ENCODE measurements at places on chromosomes 11 and 22. TPM values are rescaled to one million over a fixed set of nuclear protein-coding genes. Genes with fewer than 3 reads are reported as not detected.

- DNase-seq: peak; percentile 100
These were observed at the start of gene APLP2 for GRCh38 chr11:130069659-130070108. Gene APLP2 (plus strand): TSS chr11:130069894. CDS start chr11:130069978, 84 bp downstream.

- no peak for DNase-seq
These were observed 16.2 kb upstream of the PVALB start for GRCh38 chr22:36833073-36833472.

The SYT12 gene
- total RNA-seq: 5.5 TPM

- DNase-seq: peak; percentile 96
These were observed 3.7 kb downstream of the MAFF start for GRCh38 chr22:38205261-38206128.

DNA sequence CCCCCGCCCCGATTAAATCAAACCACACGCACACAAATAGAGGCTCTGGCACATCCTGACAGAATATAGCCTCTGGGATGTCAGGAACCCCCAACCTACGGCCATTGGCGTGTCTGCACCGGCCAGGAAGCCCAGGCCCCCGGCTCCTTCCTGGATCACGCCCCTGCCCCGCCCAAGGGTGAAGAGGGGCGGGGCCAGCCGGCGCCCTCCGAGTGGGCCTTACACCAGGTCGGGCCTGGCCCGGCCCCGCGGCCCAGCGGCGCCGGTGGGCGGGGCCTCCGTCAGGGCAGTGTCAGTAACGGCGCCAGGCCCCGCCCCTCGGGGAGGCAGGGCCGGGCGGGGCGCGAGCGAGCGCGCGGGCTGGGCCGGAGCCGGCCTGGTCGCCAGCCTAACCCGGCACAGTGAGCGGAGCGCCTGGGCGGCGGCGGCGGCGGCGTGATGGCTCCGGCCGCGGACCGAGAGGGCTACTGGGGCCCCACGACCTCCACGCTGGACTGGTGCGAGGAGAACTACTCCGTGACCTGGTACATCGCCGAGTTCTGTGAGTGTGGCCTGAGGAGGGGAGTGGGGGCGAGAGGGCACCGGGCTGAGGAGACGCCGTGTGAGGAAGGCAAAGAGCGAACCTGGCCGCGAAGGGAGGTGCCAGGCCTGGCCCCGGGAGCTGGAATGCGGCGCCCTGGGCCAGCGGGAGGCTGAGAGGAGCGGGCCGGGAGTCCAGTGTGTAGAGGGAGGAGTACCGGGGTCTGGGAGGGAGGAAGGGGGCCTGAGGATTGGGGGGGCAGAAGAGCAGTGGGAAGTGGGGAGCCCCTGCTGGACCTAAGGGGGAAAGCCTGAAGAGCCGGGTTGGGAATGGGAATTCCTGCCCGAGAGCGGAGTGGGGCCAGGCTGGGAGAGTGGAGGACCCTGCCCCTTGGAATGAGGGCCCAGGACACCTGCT is at the start of gene ACER3:
Gene ACER3 (plus strand): TSS at position 380 of the 937 bp plus-strand sequence. CDS start 59 bp downstream, at position 439.
- DNase-seq: peak; percentile 95

The CPT1A gene
- total RNA-seq: 81.4 TPM

- no peak for DNase-seq
These were observed 93.1 kb downstream of the NAT10 start for GRCh38 chr11:34198523-34198922.

DNA sequence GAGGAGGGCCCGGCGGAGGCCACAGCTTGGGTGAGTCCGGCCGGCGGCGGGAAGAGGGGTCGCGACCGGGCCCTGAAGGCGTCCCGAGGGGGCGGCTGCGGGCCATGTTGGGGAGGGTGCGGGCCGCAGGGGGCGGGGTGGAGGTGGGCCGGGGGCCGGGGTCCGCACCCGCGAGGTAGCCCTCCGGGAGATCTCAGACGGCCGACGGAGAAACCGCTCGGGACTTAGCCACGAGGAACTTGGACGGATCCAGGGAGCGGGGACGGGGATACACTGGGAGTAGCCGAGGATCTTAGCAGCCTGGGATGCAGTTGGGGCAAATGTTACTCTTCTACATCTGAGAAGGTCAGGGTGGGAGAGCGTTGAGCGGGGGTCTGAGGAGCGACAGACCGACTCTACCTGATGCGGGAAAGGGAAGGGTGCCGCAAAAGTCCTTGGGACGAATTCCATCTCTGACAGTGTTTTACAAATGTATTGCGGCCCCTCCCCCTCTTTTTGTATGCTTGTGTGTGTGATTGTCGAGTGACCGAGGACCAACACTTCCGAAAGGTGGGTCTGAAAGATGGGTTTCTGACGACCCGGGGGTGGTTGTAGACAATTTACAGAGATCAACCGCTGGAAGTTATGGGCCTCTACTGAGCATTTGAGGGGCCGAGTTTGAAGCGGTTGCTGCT is 658 bp downstream of the STIP1 start:
- no peak for DNase-seq

- peak; percentile 87 for DNase-seq
These were observed 9.8 kb upstream of the APOL6 start for GRCh38 chr22:35638410-35638809.

The C11orf97 gene
- not detected for total RNA-seq

DNA sequence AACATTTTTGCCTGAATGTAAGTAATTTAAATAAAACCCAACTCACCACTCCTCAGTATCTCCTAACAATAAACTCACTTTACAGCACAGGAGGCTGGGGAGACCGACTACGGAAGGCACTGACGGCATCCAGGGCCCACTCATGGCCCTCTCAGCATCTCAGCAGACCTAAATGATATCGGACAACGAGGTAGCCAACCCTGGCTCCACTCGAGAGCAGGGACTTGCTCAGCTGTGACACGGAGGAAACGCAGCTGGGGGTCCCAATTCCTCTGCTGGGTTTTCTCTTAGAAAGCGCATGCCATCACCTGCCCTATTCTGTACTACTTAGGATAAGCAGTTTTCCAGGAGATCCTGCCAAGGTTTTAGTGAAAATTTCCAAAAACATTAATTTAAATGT is 109.1 kb upstream of the BID start:
- DNase-seq: peak; percentile 5

- no peak for DNase-seq
These were observed 25.6 kb upstream of the CD5 start for GRCh38 chr11:61076506-61077304.

DNA sequence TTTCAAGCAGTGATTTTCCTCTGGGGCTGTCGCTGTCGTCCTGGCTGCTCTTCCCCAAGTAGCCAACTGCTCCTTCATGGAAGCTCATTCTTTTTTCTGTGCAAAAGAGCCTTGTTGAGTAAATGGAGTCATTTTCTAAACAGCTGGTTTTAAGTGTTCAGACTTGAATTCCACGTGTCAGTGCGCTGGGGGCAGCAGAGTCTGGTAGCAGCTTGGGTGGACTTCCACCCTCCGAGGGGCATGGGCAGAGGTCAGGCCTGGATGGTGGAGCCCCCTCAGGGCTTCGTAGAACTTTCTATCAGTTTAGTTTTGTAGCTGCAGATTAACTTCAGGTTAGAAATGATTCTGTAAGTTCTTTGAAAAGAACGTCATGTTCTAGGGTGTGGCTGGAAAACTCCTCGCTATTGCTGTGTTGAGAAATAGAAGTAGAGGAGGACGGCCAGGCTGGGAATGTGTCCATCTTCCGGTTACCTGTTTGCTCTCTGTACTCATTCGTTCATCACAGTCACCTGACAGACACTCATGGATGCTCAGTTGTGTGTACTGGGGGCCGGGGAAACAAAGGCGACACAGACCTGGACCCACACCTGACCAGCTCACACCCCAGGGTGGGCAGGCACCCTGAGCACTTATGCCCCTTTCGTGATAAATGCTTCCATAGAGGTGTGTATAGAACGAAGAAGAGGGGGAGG is 270.7 kb downstream of the TBC1D22A start:
- DNase-seq: peak; percentile 27

DNA sequence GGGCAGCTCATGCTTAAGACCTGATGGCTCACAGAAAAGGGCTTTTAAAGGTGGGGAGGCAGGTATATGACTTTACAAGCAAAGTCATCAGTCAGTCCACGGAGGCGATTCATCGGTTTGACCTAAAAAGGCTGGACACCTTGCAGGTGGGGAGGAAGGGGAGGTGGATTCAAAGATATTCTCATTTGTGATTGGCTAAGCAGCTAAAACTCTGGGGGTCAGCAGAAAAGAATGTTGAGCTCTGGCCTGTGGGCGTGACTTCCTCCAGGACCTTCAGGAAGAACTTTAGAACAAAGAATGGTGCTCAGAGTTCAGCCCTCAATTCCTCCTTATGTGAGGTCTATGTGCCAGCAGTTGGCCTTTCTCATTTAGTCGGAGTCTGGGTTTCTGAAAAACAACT is 78.3 kb upstream of the LMO1 start:
- DNase-seq: no peak

- no peak for DNase-seq
These were observed 137.5 kb upstream of the HSD17B12 start for GRCh38 chr11:43542750-43543712.

DNA sequence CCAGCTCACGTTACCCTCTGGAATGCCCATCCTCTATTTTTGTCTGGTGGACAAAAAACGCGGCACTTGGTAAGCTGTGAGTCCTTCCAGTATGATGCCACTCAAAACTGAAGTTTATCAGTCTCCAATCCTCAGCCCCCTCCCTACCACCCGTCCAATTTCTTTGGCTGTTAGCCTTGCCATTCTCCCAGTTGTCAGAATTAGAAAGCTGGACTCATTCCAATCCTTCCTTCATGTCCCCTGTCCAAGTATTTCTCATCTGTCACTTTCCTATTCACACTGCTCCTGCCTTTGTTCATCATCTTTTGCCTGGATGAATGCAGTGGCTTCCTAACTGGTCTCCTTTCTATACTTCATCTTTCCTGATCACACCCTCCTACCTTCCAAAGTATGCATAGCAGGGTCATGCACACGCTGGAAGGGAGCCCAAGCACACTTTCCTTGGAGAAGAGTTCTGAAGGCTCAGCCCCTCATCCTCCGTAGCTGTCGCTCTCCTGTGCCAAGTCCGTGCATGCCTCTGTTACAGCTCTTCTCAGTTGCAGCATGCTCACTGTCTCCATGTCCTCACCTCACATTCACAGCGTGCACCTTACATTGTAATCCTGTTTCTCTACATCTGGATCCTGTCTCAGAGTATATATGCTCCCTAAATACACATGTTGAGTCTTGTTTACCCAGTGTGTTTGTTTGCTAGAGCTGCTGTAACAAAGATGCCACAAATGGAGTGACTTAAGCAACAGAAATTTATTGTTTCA is 19.4 kb downstream of the APLP2 start:
- no peak for DNase-seq

The OR51B5 gene
- 0.71 TPM for total RNA-seq

All from aorta (tissue), 5 donors.